ENCODE measurements at places on chromosomes 12 and 14.
A peak's percentile ranks its signal among the peaks of the same experiment; 100 is the strongest.

- no peak for DNase-seq
These were observed 475.6 kb upstream of the SOX5 start for GRCh38 chr12:24424889-24425600.

GRCh38 chr14:61899497-61899896, 137.3 kb downstream of the SNAPC1 start:
- no peak for DNase-seq

- DNase-seq, result peak; percentile 41
These were observed 1.5 kb downstream of the WNK1 start for GRCh38 chr12:753611-754472.

DNA sequence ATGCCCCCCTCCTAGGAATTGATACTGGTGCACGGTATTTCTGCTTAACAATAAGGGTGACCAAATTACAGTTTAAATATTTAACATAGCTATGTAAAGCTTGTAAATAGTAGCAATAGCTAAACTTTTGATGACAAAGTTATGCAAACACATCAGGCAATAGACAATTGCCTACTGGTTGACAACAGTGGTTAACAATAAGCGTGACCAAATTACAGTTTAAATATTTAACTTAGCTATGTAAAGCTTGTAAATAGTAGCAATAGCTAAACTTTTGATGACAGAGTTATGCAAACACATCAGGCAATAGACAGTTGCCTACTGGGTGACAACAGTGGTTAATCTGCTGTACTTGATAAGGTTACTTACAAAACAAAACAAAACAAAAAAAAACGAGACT, 886.5 kb upstream of the FLRT2 start:
- DNase-seq, result no peak

GRCh38 chr14:53411125-53411524, 258.0 kb upstream of the DDHD1 start:
- no peak for DNase-seq

All from testis (tissue), 5 donors.